Fibroblast of skin of scalp (primary cell): ENCODE measurements at places on chromosomes 5 and 9.

DNA sequence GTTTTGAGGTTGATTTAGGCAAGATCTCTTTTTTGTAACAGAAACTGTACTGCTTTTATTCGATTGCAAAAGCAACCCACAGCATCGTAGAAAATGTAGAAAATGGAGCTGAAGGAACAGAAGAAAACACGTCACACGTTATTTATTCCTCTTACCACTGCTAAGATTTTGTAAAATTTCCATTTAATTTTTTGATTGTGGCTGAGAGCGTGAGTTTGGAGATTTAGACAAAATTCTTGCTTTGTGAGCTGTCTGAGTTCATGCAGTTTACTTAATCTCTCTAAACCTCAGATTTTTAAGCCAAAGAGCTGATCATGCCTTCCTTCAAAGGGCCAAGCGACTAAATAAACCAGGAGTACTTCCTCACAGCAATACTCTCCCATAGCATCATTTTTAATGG, 24.8 kb downstream of the DPYSL3 start:
- DNase-seq: peak; percentile 72

DNA sequence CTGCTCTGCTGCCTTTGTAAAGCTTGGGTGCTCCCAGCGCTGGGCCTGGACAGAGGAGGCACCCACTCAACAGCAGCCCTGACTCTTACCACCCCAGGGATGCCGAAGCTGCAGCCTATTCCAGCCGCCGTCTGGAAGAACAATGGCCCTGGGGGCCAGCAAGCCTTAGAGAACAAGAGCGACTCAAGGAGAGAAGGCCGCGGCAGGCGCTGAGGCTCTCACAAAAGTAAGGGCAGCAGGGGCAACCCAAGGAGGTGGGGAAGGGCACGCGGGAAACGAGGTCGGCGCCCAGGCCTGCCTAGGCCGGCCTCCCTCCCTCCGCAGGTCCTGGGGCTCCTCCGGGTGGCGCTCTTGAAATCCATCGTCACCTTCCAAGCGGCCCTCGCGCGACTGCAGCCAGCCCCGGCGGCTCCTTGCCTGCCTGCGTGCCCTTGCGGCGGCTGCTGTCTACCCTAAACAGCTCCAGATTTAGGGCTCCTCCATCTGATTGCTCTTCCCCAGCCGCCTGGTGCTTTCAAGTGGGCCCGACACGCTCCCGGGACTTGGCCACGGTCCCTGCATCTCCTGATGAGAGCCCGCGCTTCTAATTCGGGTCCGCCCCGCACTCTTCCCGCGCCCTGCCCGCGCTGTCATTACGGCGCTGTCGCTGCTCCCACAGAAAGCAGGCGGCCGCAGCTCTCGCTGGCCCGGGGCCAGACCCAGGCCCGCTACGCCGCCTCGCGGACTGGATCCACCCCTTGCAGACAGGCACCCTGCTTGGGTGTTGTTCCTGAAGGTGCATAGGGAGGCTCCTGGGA, 213.3 kb downstream of the SEMA6A start:
- DNase-seq: peak; percentile 21

GRCh38 chr5:180837478-180837877, 23.6 kb downstream of the ZFP62 start:
- no peak for DNase-seq

GRCh38 chr5:112878760-112879159, 17.7 kb downstream of the SRP19 start:
- DNase-seq: no peak

- no peak for DNase-seq
Measured at GRCh38 chr5:42022383-42022972, 97.4 kb downstream of the FBXO4 start.

GRCh38 chr9:68927165-68927564, 86.7 kb downstream of the PRKACG start:
- no peak for DNase-seq

DNA sequence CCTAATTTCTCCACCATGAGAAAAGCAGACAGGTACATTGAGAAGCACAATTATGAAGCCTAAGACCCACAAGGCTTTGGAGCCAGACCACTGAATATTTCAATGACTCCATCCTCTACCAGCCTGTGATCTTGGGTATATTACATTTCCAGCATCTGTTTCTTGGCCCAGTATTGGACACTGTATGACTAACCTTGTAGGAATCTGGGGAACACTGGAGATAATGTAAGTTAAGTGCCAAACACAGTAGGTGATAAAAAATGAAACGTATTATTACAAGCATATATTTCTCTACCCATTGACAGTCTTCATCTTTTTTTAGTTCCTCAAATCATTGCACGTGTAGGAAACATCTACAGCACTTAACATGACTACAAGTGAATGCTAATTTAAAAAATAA, 28.6 kb upstream of the FEM1C start:
- peak; percentile 84 for DNase-seq

- DNase-seq: no peak
Measured at GRCh38 chr9:133861692-133862091, 123.5 kb upstream of the SARDH start.

- peak; percentile 92 for DNase-seq
Measured at GRCh38 chr5:107672211-107673038, 1.7 kb upstream of the EFNA5 start.

DNA sequence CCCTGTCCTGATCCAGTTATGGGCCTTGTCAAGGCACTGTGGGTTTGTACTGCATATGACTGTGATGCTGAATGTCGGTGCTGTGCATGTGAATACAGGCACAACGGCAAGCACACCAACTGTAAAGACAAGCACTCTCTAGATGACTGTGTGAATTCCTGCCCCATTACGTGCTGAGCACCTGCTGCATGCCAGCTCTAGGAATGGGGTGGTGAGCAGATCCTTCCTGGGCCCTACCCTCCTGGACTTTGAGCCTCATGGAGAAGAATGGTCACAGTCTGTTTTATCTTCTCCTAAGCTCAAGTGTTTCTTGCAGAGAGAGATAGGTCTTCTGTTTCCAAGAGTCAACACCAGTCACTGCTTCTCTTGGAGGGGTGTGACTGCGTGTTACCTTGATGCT, 56.0 kb upstream of the RARS1 start:
- no peak for DNase-seq

DNA sequence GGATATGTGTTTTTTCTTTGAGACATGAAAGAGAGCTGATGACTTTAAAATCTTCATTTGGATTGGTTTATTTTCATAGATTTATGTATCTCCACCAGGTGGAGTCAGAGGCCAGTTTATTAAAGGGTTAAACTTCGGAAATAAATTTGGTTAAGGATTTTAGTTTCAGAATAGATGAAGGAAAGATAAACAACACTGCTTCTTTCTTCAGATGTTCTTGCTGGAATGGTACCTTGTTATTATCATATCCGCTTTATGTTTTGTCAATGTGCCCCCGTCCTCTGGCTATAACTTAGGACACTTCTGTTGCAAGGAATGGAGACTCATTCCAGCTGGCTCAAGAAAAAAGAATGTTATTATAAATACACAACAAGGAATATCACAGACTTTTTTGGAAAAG, 81.2 kb downstream of the ALDH1A1 start:
- peak; percentile 30 for DNase-seq

DNA sequence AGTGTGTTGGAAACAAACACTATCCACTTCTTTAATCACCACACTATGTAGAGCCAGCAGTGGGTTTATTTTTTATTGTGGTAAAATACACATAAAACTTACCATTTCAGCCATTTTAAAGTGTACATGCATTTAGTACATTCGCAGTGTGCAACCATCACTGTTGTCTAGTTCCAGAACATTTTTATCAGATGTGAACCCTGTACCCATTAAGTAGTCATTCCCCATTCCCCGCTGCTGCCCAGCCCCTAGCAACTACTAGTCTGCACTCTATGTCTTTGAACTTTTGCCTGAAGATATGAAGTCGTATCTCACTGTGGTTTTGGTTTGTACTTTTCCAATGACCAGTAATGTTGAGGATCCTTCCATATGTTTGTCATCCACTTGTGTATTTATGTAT, 30.2 kb upstream of the F2R start:
- no peak for DNase-seq

- DNase-seq: no peak
Measured at GRCh38 chr9:116247791-116248374, 94.3 kb downstream of the PAPPA start.

GRCh38 chr5:82635561-82636288, 357.6 kb upstream of the RPS23 start:
- peak; percentile 66 for DNase-seq

DNA sequence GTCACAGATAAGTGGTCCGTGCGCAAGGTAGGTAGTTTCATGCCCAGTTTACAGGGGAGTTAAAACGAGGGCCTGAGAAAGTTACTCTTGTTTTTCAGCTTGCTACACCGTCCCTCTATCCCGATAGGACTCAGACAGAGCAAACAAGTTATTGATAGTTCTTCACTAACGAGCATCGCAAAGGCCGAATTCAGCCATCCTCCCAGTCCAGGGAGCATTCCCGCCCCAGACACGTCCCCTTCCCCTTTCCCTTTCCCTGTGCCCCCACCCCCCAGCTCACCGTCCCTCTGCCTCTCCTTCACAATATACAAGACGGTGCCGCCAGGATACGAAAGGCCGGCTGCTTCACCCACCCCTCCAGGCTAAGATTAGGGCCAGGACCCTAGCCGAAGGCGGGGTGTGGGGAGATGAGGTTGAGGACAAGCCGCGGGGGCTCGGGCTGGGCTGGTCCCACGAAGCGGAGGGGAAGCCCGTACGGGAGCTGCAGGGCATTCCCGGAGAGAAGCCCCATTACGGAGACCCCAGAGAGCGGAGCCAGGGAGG, 599 bp downstream of the KIAA1191 start:
- peak; percentile 1 for DNase-seq

- no peak for DNase-seq
Measured at GRCh38 chr5:7578071-7578470, 182.1 kb downstream of the ADCY2 start.

GRCh38 chr9:93630806-93631411, 54.5 kb downstream of the PHF2 start:
- no peak for DNase-seq

- DNase-seq: no peak
Measured at GRCh38 chr5:126363658-126364057, 59.6 kb upstream of the GRAMD2B start.

DNA sequence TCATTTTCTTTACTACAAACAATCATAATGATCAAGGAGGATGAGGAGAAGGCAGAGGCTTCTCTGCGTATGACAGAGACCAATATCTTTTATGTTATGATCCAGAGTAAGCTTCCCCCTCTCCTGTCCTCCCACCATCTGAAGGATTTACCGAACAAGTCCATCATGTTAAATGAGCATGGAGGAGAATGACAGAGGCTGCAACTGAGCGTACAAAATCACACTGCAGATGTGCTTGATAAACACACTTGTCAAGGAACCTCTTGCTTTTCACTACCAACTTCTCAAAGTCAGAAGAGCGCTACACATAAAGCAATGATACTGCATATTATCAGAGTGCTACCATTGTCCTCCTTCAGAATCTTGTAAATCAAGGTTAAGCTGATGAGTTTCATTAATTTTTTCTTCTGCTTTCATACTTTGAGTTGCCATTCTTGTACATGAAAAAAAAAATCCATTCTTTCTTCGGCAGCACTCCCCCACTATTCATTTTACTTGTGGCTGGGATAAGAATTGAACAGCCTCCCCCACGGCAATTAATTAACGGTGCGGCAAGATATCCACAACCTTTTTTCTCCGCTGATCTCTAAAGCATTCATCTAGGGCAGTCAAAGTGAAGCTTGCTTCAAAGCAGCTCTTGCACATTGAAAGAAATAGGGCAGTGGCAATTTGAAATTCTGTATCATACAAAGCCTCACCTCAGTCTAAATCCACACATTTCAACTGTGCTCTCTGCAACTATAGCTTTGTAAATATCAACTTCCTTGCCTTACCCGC, 673.9 kb upstream of the DMAC1 start:
- DNase-seq: no peak

DNA sequence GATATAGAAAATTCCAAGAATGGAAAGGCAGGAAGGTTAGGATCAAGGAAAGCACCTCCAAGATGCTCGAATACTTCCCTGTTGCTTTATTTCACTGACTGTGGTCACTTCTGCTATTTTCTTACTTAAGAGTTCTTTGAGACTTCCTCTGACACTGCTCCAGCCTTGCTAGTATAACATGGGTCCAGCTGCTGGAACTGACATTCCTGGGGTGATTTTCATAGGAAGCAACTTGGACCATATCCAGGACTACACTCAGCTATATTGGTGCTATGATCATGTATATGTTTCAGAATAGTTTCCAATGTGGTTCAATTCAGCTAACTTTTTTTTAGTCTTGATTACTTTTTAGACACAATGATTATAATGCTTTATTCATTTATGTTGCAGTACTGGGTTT, 81.6 kb upstream of the CKMT2 start:
- DNase-seq: peak; percentile 66

DNA sequence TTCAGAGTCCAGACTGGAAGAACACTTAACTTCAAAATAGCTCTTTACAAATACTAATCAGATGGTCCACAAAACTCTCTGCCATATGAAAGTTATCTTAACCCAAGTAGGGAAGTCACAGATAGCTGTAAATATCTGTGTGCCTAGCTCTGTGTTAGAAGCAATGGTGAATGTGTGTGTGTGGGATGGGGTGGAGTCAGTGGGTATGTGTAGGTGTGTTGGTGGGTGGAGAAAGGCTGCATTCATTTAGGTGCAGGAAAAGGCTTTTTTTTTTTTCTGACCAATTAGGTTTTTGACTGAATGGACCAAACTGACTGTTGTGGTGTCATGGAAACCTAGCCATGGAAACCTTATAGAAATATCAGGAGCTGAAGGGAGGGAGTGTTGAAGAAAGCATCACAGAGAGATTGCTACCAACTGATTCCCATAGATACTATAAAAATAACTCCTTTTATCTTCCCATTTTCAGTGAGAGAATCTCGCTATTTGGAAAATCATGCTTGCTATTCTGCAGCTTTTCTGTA, 156.2 kb upstream of the NR3C1 start:
- DNase-seq: no peak

DNA sequence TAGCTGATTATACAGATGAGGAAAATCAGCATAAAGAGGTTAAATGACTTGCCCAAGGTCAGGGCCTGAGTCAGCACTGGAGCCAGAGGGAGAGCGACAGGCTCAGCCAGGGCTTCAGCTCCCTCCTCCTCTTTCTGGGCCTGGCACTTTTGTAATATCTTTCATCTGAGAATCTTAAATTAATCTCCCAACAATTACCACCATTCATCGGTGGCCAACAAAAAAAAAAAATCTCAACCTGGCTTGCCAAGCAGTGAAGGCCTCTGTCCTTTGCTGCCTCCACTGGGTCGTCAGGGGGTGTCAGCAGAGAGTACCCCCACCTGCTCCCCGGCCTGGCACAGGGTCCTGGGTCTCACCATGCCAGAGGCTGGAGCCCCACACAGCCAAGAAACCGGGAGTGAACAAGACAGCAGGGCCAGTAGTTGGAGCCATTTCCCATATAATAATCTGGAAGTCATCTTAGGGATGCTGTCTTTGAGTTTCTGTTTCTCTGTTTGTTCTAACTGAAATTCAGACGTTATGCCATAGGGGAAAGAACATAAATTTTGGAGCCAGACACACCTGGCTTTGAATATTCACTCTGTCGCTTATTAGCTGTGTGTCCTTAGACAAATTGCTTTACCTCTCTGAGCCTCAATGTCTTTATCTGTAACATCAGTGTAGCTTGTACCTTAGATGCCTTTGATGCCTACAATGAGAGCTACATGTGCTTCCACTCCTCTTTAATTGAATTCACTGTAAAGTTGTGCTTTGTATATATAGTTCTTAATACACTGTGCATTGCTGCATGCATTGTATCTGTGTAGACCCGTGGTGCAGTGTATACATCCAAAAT, 299.9 kb upstream of the MSX2 start:
- no peak for DNase-seq

- DNase-seq: no peak
Measured at GRCh38 chr5:132251220-132251725, 6.2 kb upstream of the PDLIM4 start.
